Foreskin keratinocyte (primary cell): ENCODE measurements at places on chromosomes 11 and 22.

DNA sequence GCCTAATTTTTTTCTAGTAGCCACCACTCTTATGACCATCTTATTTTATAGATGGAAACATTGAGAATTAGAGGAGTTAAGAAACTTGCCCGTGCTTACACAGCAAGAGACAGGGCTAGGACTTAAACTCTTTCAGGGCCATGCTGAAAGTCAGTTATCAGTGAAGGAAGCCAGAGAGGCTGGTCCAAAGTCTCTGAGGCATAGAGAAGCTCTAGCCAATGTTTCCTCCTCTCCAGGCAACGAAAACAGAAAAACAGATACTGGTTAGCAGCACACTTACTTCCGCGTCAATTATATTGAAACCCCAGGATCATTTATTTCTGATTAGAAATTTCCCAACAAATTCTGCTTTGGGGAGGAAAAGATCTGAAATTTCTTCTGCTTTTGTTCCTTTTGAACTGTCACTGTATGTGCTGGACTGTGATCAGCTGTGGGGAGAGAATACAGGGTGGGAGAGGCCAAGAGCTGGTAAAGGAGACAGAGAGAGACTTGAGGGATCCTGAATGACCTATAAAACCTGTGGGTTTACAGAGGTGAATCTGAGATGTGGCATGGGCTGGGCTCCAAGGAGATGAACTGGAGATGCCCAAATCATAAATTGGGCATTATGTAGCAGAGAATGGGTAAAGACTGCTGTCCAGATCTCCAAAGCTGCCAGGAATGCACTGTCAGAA, 37.5 kb upstream of the CAPRIN1 start:
- DNase-seq, result no peak

DNA sequence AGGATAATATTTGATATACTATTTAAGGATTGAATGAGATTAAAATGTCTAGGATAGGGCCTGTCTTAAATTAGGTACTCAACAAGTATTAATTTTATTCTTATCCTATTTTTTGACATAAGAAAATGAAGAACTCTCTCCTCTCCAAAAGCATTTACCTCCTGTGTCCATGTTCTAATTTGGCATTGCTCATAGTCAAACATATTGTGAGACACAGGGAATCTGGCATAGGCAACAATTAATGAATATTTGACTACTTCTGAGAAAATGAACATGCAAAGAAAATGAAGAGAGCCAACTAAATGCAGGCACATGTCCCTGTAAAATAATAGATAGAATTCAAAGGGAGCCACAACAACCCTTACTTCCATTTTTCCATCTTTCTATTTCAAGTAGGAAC, 198.5 kb upstream of the C11orf87 start:
- DNase-seq, result no peak

- no peak for DNase-seq
Measured at GRCh38 chr11:10287766-10288715, 6.0 kb downstream of the SBF2 start.

- DNase-seq, result no peak
Measured at GRCh38 chr22:50486561-50487289, at the start of gene MIOX. TSS of gene MIOX (plus strand) at chr22:50486859. CDS start at chr22:50486898, 39 bp downstream.

DNA sequence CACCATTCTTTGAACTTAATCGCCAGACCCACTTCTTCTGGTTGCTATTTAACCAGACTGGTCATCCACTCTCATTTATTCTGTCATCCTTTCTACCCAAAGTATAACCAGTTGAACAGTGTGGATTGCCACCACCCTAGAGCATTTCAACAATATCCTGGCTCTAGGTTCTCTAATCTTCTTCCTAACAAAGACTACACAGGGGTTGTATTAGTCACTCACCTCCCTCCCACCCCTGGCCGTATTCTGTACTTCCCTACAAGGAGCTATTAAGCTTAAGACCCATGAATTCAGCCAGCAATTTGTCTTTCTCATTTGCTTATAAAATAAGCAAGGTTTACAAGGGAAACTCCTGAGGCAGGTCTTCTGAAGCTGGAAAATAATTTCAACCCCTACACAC, 46.9 kb upstream of the CEP126 start:
- DNase-seq, result no peak

- no peak for DNase-seq
Measured at GRCh38 chr22:32203181-32204039, 1.5 kb downstream of the RFPL2 start.

DNA sequence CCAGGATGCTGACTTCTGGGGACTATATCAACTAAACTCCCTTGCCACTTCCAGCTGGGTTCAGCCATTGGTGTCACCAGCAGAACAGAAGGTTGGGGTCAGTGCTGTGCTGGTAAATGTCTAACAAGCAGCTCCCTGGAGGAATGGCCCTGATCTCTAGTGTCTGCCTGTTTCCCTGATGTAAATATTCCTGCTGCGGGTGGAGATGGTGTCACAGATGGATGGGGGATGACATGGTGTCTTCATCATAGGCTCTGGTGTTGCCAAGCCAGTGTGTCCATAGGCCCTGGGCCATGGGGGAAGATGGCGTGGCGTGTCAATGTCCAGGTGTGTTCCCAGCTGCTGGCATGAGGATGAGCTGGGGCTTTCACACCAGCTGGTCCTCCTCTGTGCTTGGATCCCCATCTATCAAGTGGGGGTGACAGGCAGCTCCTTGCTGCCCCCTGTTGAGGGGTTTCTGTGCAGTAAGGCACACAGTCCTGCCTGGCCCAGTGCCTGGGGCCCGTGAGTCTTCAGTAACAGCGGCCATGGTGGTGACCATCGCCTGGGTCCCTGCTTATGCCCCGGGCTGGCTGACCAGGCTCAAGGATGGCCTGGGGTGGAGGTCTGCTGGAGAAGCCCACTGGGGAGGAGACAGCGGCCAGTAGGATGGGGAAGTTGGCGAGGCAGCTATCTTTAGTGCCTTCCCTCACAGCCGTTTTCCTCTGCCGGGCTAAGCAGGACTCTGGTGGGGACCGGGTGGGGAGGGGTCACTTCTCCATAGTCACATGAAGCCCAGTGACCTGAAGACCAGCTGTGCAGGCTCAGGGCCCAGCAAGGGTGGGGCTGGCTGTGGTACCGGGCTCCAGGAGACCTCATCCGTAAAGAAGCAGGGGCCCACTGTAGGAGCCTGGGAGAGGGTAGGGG, 12.7 kb downstream of the RPL3 start:
- DNase-seq, result no peak
